ENCODE measurements at places on chromosomes 4 and X. TPM values are rescaled to one million over a fixed set of nuclear protein-coding genes. Genes with fewer than 3 reads are reported as not detected.

MAGEA2 gene
- total RNA-seq = 48.1 TPM

LRAT gene
- 3.8 TPM for total RNA-seq

- H3K36me3 ChIP-seq = no peaks in the 10 kb centered on the region
- H3K27me3 ChIP-seq = no peaks in the 10 kb centered on the region
- H3K4me1 ChIP-seq = no peaks in the 10 kb centered on the region
- no peak overlapping the region for H3K27ac ChIP-seq
Measured at GRCh38 chr4:92421920-92422319, 118.2 kb downstream of the GRID2 start.

DNA sequence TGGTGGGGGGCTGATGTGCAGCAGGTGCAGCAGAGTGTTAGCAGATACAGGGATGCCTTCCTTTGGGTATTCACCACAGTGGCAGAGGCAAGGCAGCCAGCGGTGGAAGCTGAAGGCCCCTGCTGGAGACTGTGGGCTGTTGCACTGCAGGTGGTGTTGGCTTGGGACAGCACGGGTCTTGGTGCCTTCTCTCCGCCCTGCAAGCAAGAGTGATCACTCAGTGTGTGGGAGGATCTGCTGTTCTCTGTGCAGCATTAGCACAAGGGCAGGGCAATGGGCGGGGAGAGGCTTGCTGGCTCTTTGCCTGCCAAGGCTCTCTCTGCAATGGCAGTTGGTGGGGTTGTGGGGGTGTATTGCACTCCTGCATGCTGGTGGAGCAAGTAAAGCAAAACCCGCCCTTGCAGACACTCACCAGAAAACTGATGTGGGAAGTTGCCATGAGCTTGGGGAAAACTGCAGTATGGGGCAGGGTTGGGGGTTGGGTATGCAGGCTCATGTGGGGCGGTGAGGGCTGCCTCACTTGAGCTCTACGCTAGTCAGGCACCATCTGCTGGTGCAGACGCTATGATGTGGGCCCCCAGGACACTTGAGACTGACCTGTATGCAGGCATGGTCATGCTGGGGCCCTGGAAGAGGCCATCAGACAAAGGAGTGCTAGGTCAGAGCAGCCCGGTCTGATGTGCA is 820.8 kb upstream of the GRIA3 start:
- H3K36me3 ChIP-seq = no peaks in the 10 kb centered on the region
- no peak overlapping the region for H3K4me3 ChIP-seq
- no peaks in the 10 kb centered on the region for H3K4me1 ChIP-seq
- H3K27ac ChIP-seq = no peak overlapping the region

GRCh38 chrX:115949900-115950822 is 220.4 kb upstream of the AGTR2 start:
- no peak for DNase-seq
- no peak overlapping the region for H3K27ac ChIP-seq
- H3K27me3 ChIP-seq = no peaks in the 10 kb centered on the region
- no peaks in the 10 kb centered on the region for H3K4me1 ChIP-seq
- no peak overlapping the region for H3K4me3 ChIP-seq

HPGD gene
- total RNA-seq = 0.66 TPM

- no peak overlapping the region for H3K27ac ChIP-seq
- H3K36me3 ChIP-seq = no peaks in the 10 kb centered on the region
- H3K4me3 ChIP-seq = no peak overlapping the region
- peak; percentile 27 for DNase-seq
- H3K4me1 ChIP-seq = no peaks in the 10 kb centered on the region
Measured at GRCh38 chr4:175947117-175947722, 118.4 kb upstream of the WDR17 start.

DNA sequence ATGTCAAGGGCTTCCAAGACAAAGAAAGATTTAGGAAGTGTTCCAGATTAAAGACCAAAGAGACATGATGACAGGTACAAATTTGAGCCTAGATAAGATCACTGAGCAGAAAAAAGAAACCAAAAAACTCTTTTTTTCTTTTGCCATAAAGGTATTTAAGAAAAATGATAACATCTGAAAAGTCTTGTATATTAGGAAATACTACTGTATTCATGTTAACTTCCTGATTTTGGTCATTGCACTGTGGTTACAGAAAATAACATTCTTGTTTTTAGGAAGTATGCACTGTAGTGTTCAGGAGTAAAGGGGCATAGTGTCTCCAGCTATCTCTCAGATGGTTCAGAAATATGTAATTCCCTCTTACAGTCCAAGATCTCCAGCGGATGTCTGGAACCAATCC is 37.1 kb downstream of the RWDD4 start:
- no peaks in the 10 kb centered on the region for H3K4me1 ChIP-seq
- no peaks in the 10 kb centered on the region for H3K27me3 ChIP-seq
- no peak overlapping the region for H3K4me3 ChIP-seq

Data from HCT116 (cell line).